ENCODE measurements at places on chromosomes 5 and 9. TPM values are rescaled to one million over a fixed set of nuclear protein-coding genes. Genes with fewer than 3 reads are reported as not detected.

The BTF3 gene
- total RNA-seq, result 348 TPM

The MCTP1 gene
- total RNA-seq, result 19.4 TPM

The MCIDAS gene
- total RNA-seq, result 0.48 TPM

The FAXDC2 gene
- total RNA-seq, result 1.7 TPM

The BAAT gene
- total RNA-seq, result 0.24 TPM

The FAT2 gene
- total RNA-seq, result 139 TPM

The PCDHGA8 gene
- 0.21 TPM for total RNA-seq

The C5orf58 gene
- not detected for total RNA-seq
